ENCODE measurements at places on chromosomes 3 and 15. TPM values are rescaled to one million over a fixed set of nuclear protein-coding genes. Genes with fewer than 3 reads are reported as not detected.

The C3orf62 gene
- total RNA-seq = 3.7 TPM

The LRRN1 gene
- total RNA-seq = not detected

The PTX3 gene
- total RNA-seq = 219 TPM

The XIRP1 gene
- total RNA-seq = not detected

The MED12L gene
- total RNA-seq = 0.13 TPM

The NR2E3 gene
- total RNA-seq = under 0.01 TPM

The C3orf18 gene
- 1.9 TPM for total RNA-seq

The KLHL6 gene
- total RNA-seq = 2.1 TPM

The GOLGA6D gene
- total RNA-seq = not detected

The GOLGA8M gene
- 0.26 TPM for total RNA-seq

The PYGO1 gene
- total RNA-seq = 0.13 TPM

The CTXND1 gene
- total RNA-seq = not detected

The IGF1R gene
- total RNA-seq = 13.5 TPM

The CRYGS gene
- 0.89 TPM for total RNA-seq

The SLC6A1 gene
- total RNA-seq = not detected

The RCCD1 gene
- total RNA-seq = 6.5 TPM

The CLEC3B gene
- total RNA-seq = 0.26 TPM

The SI gene
- not detected for total RNA-seq

The EFL1 gene
- 14.4 TPM for total RNA-seq

The MKRN3 gene
- not detected for total RNA-seq

The MAGI1 gene
- total RNA-seq = 49.0 TPM
